Activated CD4-positive, alpha-beta memory T cell treated with anti-CD3 and anti-CD28 coated beads for 36 hours (primary cell): ENCODE measurements at places on chromosomes 16 and 17. TPM values are rescaled to one million over a fixed set of nuclear protein-coding genes. Genes with fewer than 3 reads are reported as not detected.
A peak's percentile ranks its signal among the peaks of the same experiment; 100 is the strongest.

DNA sequence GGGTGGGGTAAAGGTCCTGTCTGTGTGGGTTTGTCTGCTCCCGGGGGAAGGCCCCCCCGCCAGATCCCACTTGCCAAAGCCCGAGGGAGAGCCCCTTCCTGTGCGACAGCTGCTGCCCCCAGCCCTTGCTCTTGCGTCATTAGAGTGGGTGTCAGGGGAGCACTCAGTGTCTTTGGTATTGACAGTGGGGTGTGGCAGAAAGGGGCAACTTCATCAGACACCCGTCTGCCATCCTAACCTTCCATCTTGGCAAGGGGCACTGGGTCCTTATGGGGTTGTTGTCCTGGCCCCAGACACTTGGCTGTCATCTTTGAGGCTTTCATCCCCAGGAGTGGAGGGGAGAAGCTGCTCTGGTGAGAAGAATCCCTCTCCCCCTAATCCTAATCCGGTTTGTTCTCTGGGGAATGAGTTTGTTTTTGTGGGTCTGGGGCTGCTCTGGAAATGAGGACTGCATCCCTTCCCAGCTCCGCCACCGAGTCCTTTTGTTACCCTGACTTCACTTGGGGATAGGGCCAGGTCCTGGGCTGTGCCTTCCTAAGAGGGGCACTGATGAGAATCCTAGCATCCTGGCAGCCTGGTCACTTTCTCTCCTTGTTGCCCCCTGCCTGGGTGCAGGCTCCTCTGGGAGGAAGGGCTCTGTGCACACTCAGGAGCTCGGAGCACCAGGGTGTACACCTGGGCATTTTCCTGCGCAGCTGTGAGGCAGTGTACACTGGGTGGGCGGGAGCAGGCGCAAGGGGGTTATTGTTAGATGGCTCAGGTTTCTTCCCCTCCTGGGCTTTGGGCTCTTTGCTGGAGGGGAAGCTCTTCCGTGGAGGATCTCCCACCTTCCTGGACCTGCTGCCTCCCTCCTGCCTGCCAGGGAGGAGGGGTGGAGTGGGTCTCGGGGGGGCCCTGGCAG lies 21.1 kb downstream of the GJD3 start:
- no peaks in the 10 kb centered on the region for H3K27me3 ChIP-seq
- H3K36me3 ChIP-seq, result peaks cover 9% of the 10 kb centered on the region
- H3K27ac ChIP-seq, result no peak overlapping the region
- H3K4me3 ChIP-seq, result peak overlapping the region; percentile 57
- H3K4me1 ChIP-seq, result peaks cover 70% of the 10 kb centered on the region

GRCh38 chr17:83177611-83178532 lies 98.5 kb downstream of the METRNL start:
- H3K4me1 ChIP-seq, result no peaks in the 10 kb centered on the region
- H3K36me3 ChIP-seq, result no peaks in the 10 kb centered on the region
- DNase-seq, result peak; percentile 6
- no peaks in the 10 kb centered on the region for H3K27me3 ChIP-seq

HS3ST3B1 gene
- 13.4 TPM for total RNA-seq

DNA sequence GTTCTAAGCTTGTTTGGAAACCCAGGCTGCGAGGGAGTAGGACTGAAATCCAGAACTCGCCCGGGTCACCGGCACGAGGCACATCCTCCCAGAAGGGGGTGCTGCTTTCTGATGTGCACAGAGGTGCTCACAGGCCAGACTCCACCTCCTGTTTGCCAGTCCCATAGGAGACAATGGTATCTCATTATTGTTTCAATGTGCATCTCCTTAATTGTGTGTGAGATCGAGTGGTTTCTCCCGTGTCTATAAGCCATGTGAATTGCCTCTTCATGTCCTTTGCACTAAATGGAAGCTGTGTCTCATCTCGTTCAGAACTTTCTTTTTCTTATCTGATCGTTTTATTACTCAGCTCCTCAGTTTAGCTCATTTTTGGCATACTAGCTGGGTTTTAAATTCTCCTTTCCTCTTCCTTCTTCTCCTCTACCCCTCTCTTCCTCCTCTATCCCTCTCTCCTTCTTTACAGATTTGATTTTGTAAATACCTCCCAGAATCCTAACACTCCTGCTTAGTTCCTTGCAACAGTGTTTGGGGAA lies 32.1 kb upstream of the PRKCB start:
- no peak overlapping the region for H3K27ac ChIP-seq
- no peaks in the 10 kb centered on the region for H3K27me3 ChIP-seq
- H3K4me1 ChIP-seq, result peaks cover 9% of the 10 kb centered on the region
- peak overlapping the region; percentile 17 for H3K4me3 ChIP-seq
- H3K36me3 ChIP-seq, result no peaks in the 10 kb centered on the region
- peak; percentile 78 for DNase-seq

CDK3 gene
- total RNA-seq, result 3.7 TPM

PRDM7 gene
- not detected for total RNA-seq

DNA sequence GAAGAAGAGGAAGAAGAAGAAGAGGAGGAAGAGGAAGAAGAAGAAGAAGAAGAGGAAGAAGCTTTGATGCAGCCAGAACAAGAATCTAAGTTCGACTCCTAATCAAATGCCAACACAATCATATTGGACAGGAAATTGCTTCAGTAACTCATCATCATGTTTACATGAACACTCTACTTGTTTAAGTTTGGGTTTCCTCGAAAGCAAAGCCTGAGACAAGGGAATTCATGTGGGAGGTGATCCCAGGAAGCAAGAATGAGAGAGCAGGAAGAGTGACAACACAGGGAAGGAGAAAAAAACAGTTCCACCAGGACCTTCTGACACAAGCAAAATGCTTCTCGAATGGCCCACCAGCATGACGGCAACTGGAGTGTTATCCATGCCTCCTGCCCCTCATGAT lies 279.0 kb downstream of the PMP22 start:
- H3K4me1 ChIP-seq, result no peaks in the 10 kb centered on the region
- no peak overlapping the region for H3K27ac ChIP-seq
- H3K27me3 ChIP-seq, result peaks cover 10% of the 10 kb centered on the region
- H3K36me3 ChIP-seq, result no peaks in the 10 kb centered on the region

GRCh38 chr17:73643001-73643851 lies 1.0 kb downstream of the SDK2 start:
- peaks cover 9% of the 10 kb centered on the region for H3K4me1 ChIP-seq
- DNase-seq, result peak; percentile 26
- H3K27ac ChIP-seq, result no peak overlapping the region
- no peaks in the 10 kb centered on the region for H3K36me3 ChIP-seq

- DNase-seq, result no peak
- peak overlapping the region; percentile 97 for H3K27ac ChIP-seq
- H3K36me3 ChIP-seq, result peaks cover 6% of the 10 kb centered on the region
- H3K4me3 ChIP-seq, result peak overlapping the region; percentile 85
These were observed 2.9 kb upstream of the RNF213 start for GRCh38 chr17:80257716-80258213.

DNA sequence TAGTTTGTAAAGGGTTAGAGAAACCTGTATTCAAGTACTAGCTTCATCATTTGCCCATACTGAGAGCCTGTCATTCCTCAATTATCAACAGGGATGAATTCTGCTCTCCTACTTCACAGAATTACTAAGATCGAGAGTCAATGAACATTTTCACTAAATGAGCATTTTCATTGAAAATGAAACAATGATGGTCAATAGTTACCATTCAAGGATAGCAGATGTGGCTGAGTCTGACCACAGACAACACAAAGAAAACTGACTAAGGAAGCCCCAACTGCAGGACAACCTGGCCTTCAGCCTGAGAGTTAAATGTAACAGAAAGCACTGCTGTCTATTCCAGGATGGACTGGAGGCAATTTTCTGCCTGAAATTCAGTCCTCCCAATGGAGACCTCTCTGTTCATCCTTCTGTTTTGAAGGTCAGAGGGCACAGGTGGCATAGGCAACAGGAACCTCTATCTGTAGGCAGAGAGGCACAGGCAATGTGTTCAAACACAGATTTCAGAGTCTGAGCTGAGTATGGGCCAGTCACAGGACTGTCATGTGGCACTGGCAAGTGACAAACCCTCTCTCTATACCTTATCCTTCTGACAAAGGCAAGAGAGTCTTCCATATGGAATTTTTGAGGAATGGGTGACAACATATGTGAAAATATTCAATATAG lies 19.5 kb downstream of the TRAF4 start:
- H3K4me3 ChIP-seq, result no peak overlapping the region
- H3K4me1 ChIP-seq, result peaks cover 23% of the 10 kb centered on the region
- H3K36me3 ChIP-seq, result peaks cover 18% of the 10 kb centered on the region
- DNase-seq, result no peak

- no peaks in the 10 kb centered on the region for H3K36me3 ChIP-seq
- no peak overlapping the region for H3K4me3 ChIP-seq
- H3K4me1 ChIP-seq, result no peaks in the 10 kb centered on the region
- DNase-seq, result no peak
- peaks cover 49% of the 10 kb centered on the region for H3K27me3 ChIP-seq
These were observed 11.2 kb downstream of the PRAC1 start for GRCh38 chr17:48711128-48711527.

GRCh38 chr17:7548585-7549400 lies at the start of gene TNFSF12:
TSS of gene TNFSF12 (plus strand) at chr17:7549058. CDS start at chr17:7549154, 96 bp downstream.
- DNase-seq, result peak; percentile 76
- peak within 1 kb of the TSS; percentile 80 for H3K4me3 ChIP-seq
- H3K27me3 ChIP-seq, result no peaks in the 10 kb centered on the region
- H3K36me3 ChIP-seq, result peaks cover 1% of the 10 kb centered on the region
- peak within 1 kb of the TSS; percentile 67 for H3K27ac ChIP-seq

- no peak for DNase-seq
- H3K4me3 ChIP-seq, result no peak overlapping the region
These were observed 88.4 kb downstream of the PLXDC1 start for GRCh38 chr17:39062846-39063680.

DNA sequence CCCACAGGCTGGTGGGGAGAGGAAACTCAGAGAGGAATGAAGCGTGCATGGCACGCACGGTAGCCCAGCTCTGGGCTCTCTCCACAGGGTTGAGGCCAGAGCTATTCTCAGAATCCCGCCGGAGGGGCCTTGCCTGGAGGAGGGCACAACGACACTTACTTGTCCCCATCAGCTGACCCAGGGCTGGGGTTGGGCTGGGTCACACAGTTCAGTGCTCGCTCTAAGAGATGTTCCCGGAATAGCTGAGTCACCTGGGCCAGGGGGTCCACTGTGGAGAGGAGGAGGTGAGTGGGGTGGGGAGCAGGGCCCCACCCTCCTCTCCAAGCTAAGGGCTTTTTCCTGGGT lies 21.8 kb downstream of the SREBF1 start:
- no peaks in the 10 kb centered on the region for H3K27me3 ChIP-seq
- no peak overlapping the region for H3K27ac ChIP-seq
- H3K4me1 ChIP-seq, result peaks cover 14% of the 10 kb centered on the region
- DNase-seq, result no peak

GRCh38 chr17:71799657-71800056 lies 321.2 kb upstream of the SOX9 start:
- H3K4me1 ChIP-seq, result no peaks in the 10 kb centered on the region
- no peaks in the 10 kb centered on the region for H3K27me3 ChIP-seq
- H3K4me3 ChIP-seq, result no peak overlapping the region
- no peaks in the 10 kb centered on the region for H3K36me3 ChIP-seq
- H3K27ac ChIP-seq, result no peak overlapping the region

GRCh38 chr16:17602678-17603077 lies 131.9 kb upstream of the XYLT1 start:
- no peak for DNase-seq
- peaks cover 10% of the 10 kb centered on the region for H3K4me1 ChIP-seq
- H3K27me3 ChIP-seq, result peaks cover 17% of the 10 kb centered on the region
- H3K36me3 ChIP-seq, result no peaks in the 10 kb centered on the region

CLDN9 gene
- total RNA-seq, result not detected

TOX3 gene
- not detected for total RNA-seq

FBXL16 gene
- total RNA-seq, result 14.1 TPM

GRCh38 chr16:53417011-53417410 lies 17.3 kb upstream of the RBL2 start:
- H3K4me3 ChIP-seq, result no peak overlapping the region
- no peaks in the 10 kb centered on the region for H3K27me3 ChIP-seq
- H3K36me3 ChIP-seq, result no peaks in the 10 kb centered on the region
- H3K27ac ChIP-seq, result no peak overlapping the region

- no peaks in the 10 kb centered on the region for H3K4me1 ChIP-seq
- no peak for DNase-seq
- H3K36me3 ChIP-seq, result no peaks in the 10 kb centered on the region
- H3K27me3 ChIP-seq, result peaks cover 4% of the 10 kb centered on the region
- H3K4me3 ChIP-seq, result no peak overlapping the region
- no peak overlapping the region for H3K27ac ChIP-seq
These were observed 11.6 kb downstream of the CARD14 start for GRCh38 chr17:80181431-80181830.

GRCh38 chr16:83113811-83114210 lies 487.0 kb downstream of the CDH13 start:
- H3K27me3 ChIP-seq, result no peaks in the 10 kb centered on the region
- H3K27ac ChIP-seq, result no peak overlapping the region
- H3K36me3 ChIP-seq, result no peaks in the 10 kb centered on the region
- H3K4me1 ChIP-seq, result no peaks in the 10 kb centered on the region
- H3K4me3 ChIP-seq, result no peak overlapping the region
- DNase-seq, result no peak

DNA sequence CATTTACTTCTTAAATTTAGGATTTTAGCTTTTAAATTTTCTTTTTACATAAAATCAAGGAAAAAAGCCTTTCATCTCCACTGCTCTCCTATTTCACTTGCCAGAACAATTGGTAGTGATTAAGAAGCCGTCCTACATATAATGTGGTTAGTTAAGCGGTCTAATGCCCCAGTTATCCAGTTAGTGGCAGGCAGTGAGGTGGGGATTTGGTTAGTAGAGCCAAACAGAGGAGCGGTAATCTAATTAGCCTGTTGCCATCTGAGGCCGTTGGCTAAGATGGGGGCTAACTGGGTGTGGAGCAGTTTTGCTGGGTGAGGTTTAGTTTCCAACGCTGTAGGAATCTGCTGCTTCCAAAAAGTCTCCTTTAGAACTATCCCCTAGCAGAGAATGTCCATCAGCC lies 22.4 kb downstream of the SNX11 start:
- H3K4me3 ChIP-seq, result no peak overlapping the region
- H3K36me3 ChIP-seq, result peaks cover 4% of the 10 kb centered on the region
- no peak for DNase-seq
- H3K4me1 ChIP-seq, result no peaks in the 10 kb centered on the region

DNA sequence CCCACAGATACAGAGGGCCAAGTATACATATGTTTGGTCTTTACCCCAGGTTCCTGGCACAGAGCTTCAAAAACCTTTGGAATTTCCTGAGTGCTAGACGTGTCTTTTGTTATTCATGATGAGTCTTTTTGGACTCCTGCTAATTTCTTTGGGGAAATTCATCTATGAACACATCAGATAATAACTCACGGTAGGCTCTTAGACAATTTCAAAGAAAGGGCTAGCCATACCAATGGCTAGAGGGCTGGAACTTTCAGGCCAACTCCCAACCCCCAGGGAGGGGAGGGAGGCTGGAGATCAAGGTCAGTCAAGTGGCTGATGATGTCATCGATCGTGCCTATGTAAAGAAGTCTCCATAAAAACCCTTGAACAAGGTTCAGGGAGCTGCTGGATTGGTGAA lies 101.9 kb downstream of the STX8 start:
- no peaks in the 10 kb centered on the region for H3K36me3 ChIP-seq
- H3K4me1 ChIP-seq, result peaks cover 42% of the 10 kb centered on the region
- H3K4me3 ChIP-seq, result no peak overlapping the region
- no peaks in the 10 kb centered on the region for H3K27me3 ChIP-seq
